Activated B cell treated with CpG ODN at 0.5 μM for 24 hours (primary cell): ENCODE measurements at places on chromosomes 1 and 21. TPM values are rescaled to one million over a fixed set of nuclear protein-coding genes. Genes with fewer than 3 reads are reported as not detected.

Gene GREM2
- total RNA-seq, result not detected in 2 replicates

Gene KIF14
- 0.27 and 0.38 TPM in 2 replicates for total RNA-seq

Gene RXFP4
- not detected in 2 replicates for total RNA-seq

Gene PLA2G5
- total RNA-seq, result not detected in 2 replicates

Gene SLC35F3
- total RNA-seq, result not detected in 2 replicates
